NCI-H774 (cell line): ENCODE measurements at places on chromosomes 3 and 15.

DNA sequence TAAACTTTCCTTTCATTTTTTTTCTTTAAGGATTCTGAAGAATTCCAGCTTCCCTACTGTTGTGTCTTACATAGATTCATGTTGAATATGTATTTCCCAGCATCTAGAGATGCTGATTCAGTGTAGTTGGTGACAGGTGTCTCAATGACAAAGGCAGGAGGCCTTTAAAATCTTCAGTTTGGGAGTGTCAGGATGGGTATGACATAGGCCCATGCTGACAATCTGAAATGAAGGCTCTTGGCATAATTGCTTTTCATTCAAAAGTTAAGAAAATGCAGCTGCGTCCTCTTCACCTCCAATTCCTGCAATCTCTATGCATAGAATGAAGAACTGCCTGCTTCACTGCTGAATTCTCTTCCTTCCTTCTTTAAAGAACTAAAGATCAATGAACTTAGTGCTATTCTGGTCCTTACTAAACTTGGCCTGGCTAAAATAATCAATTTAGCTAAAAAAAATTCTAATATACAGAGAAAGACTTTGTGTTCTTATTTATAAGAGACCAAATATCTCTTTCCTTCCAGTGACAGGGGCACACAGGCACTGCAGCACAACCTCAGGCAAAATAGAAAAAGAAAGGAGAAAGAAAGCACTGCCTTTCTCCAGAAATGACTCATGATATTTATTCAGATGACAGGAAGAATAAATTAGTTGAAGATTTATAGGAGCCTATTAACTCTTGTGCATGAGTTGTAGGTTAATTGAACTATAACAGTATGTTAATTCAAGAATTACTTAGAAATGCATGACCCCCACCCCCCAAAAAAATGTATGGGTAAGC lies 152.6 kb upstream of the GBE1 start:
- DNase-seq: no peak

DNA sequence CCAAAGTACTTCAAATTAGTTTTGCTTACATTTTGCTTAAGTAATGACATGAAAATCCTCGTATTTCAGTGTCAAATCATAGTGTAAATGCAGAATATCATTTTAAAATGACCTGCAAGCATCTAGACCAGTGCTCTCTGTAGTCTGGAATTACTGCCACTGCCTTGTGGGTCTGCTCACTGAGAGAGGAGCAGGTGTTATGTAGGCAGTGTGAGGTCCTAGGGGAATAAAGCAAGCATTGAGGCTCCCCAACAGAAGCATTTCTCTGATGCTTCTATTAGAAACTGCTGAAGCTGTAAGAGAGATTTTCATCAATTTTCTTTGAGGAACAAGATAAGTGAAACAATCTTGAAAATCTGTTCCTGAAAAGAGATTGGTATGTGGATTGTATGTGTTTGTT lies 253.2 kb downstream of the BBX start:
- DNase-seq: no peak

GRCh38 chr3:172846706-172847105 lies 96.2 kb downstream of the ECT2 start:
- DNase-seq: no peak

- DNase-seq: no peak
Measured at GRCh38 chr3:146125951-146126350, 35.0 kb downstream of the PLOD2 start.

DNA sequence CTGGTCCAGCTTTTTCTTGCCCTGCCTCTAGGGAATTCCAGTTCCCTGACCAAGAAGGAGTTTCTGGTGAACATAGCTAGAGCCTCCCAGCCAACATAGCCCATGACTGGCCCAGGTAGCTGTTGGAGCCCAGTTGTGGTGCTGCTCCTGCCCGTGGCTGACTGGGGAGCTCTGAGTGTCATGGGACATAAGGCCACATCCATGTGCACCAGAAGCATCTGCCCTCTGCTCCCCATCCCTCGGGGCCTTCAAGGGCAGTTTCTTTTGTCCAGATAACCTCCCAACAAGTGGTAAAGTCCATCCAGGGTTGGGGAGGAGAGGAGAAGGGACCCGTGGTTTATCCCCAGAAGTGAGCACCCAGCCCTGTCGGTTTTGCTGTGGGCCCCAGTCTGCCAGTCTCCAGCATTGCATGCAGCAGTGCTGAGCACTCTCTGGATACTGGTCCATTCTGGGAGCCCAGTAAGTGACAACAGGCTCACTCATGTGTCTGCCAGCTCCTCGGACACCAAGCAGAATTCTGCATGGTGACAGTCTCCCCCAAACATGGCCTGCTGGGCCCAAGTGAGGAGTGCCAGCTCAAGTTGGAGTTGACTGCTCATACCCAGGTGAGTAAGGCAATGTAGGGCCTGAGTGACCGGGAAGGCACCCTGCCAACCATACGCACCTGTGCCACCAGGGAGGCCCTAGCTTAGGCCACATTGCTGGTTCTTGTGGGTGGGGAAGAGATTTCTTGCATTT lies 28.8 kb downstream of the ACAA1 start:
- no peak for DNase-seq
